ENCODE measurements at places on chromosomes 16 and 17.
A peak's percentile ranks its signal among the peaks of the same experiment; 100 is the strongest.

DNA sequence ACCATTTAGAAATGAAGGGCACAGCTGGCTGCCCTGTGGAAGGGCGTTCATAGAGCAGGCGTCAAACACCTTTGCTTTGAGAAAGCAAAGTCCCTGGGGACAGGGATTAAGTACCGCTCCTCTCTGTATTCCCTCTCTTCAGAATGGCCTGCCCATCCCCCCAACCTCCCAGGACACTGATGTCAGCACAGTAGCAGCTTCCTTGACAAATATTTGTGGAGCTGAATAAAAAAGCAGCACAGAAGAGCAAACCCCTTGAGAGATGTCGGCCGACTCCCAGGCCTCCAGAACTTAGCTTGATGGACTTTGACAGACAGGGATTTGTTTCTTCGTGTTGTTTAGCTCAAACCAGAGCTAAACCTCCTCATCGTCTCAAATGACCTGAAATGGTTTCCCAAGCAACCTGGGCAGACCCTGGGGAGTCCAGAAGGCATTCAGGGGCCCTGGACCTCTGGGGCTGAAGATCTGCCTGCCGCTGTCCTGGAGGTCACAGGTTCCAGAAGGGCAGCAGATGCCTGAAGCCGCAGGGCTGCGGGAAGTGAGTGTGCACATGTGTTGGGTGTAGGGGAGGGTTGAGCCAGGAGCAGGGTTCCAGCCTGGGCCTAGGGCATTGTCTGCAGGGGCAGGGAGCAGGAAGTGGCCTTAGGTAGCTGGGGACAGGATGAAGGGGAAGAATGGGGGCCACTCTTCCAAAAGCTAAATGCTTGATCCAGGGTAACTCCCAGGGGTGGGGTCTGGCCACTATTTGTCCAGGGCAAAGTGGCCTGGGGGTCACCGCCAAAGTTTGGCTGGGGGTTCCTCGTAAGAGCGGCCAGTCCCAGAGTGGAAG, 42.3 kb upstream of the NKD1 start:
- DNase-seq = peak; percentile 39

- no peak for DNase-seq
These were observed 31.5 kb upstream of the SHISA9 start for GRCh38 chr16:12869698-12870427.

- no peak for DNase-seq
These were observed 100.1 kb downstream of the TMEM100 start for GRCh38 chr17:55622547-55622946.

- no peak for DNase-seq
These were observed 30.0 kb downstream of the TBC1D16 start for GRCh38 chr17:80005360-80006338.

DNA sequence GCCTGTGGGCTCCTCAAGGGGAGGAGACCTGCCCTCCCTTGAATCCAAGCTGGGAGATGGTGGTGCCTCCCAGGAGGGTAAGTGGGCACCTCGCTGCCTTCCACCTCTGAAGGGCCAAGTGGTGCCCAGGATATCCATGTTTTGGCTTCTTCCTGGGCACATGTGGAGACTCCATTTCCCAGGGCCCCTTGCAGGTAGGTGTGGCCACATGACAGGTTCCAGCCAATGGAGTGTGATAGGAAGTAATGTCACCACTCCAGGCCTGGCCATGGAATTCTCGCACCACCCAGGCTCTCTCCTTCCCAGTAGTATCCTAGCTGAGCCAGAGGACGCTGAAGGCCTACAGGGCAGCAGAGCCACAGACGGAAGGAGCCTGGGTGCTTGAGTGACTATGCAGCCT, 17.6 kb upstream of the PEMT start:
- DNase-seq = no peak

DNA sequence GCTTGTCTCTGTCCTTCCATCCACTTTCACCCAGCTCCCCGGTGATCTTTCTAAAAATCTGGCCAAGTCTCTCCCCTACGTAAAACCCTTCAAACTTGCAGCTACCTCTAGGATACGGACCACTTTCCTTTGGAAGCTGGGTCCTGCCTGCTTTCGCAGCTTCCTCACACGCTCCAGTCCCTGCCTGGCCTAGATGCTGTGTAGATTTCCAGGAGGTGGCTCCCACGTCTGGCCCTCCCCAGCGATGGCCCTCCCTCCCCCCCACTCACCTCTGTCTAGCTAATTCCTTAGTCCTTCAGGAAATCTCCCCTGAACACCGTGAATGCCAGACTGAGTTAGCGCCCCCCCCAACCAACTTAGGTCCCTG, 579 bp upstream of the LRRC59 start:
- DNase-seq = no peak

- DNase-seq = no peak
These were observed 16.8 kb upstream of the EMP2 start for GRCh38 chr16:10597187-10597601.

GRCh38 chr16:7834771-7835431, 502.3 kb downstream of the RBFOX1 start:
- no peak for DNase-seq

- no peak for DNase-seq
These were observed 15.6 kb downstream of the CNP start for GRCh38 chr17:41982026-41982760.

- no peak for DNase-seq
These were observed 40.0 kb downstream of the IL21R start for GRCh38 chr16:27441998-27442397.

DNA sequence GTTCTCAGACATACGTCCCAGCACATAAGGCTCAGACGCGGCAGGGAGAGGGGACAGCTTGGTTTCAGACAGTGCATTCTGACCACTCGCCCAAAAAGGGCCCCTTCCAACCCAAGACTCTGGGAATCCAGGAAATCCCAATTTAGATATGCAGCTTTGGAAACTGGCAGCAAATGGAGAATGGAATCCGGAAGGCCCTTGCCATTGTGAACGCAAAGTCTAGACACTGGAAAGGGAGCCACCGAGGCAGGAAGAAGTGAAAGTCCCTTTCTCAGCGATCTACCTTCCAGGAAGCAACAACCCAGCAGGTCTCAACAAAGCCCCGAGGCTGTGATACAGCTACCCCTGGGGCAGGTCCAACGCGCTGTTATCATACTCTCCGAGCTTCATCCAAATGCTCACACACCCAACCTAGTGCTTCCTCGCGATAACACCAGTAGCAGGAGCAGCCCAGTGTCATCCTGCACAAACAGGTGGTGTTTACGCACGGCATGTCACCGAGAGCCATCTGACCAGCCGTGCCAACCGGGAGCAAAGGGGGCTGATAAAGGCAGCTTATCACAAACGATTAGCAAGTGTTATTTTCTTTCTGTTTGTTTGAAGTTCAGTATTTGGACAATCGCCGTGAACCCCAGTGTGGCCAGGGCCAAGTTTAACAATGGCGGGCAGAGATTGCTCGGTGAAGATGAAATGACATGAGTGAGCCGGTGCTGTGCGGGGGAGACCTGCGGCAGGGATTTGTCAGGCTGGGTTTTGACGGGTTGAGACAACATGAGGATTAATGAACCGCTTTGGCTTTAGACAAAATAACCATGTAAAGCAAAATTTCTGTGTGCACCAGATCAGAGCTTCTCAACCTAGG, 240.6 kb downstream of the FOXL1 start:
- DNase-seq = no peak

DNA sequence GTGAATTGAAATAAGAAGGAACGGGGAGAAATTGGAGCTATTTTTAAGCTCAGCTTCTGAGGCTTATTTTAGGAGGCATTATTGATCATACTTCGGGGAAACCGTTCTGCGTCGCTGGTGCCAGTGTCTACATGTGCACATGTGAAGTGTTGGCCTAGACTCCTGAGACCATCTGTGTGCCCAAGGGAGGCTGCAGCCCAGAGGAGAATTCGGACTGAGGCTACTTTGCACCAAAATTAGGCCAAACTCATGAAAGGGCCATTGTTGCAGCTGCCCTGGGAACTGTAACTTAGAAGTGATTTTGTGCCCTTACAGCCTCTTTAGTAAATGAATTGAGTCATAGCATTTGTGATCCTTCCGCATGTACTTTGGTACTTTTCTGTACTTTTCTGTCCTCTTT, 102.0 kb upstream of the NOL11 start:
- no peak for DNase-seq

DNA sequence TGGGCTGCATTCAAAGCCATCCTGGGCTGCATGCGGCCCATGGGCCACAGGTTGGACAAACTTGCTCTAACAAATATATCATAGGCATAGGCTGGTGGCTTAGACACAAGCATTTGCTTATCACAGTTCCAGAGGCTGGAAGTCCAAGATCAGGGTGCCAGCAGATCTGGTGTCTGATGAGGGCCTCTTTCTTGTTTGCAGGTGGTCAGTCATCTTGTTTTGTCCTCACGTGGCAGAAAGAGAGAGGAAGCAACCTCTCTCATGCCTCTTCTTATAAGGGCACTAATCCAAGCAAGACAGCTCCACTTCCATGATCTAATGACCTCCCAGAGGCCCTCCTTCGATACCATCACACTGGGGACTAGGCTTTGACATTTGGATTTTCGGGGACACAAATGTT, 238.7 kb upstream of the TNRC6C start:
- DNase-seq = no peak

GRCh38 chr17:50181144-50181543, 15.3 kb downstream of the SGCA start:
- DNase-seq = no peak

DNA sequence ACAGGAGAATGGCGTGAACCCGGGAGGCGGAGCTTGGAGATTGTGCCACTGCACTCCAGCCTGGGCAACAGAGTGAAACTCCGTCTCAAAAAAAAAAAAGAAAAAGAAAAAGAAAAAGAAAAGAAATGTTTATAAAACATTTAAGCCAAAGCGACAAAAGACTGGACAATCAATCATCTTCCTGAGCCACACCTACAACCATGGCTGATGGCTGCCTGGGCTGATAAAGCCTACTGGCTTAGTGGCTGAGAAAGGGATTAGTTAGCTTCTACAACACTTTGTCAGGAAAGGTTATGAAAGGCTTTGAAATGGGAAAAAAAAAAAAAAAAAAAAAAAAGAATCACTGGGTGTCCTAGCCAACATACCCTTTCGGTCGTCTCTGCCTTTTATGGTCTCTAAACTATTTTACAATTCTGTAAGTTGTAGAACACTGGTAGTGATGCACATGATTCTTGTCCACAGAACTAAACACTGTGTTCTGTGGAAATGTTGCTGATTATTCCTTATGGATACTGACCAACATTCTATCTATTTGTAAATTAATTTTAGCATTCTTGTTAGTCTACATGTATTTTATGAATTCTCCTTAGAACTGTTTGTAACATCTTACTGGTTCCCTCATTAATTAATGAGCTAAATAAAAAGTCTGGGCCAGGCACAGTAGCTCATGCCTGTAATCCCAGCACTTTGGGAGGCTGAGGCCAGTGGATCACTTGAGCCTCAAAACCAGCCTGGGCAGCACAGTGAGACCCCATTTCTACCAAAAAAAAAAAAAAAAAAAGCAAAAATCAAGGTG, 45.5 kb downstream of the ZZEF1 start:
- no peak for DNase-seq

DNA sequence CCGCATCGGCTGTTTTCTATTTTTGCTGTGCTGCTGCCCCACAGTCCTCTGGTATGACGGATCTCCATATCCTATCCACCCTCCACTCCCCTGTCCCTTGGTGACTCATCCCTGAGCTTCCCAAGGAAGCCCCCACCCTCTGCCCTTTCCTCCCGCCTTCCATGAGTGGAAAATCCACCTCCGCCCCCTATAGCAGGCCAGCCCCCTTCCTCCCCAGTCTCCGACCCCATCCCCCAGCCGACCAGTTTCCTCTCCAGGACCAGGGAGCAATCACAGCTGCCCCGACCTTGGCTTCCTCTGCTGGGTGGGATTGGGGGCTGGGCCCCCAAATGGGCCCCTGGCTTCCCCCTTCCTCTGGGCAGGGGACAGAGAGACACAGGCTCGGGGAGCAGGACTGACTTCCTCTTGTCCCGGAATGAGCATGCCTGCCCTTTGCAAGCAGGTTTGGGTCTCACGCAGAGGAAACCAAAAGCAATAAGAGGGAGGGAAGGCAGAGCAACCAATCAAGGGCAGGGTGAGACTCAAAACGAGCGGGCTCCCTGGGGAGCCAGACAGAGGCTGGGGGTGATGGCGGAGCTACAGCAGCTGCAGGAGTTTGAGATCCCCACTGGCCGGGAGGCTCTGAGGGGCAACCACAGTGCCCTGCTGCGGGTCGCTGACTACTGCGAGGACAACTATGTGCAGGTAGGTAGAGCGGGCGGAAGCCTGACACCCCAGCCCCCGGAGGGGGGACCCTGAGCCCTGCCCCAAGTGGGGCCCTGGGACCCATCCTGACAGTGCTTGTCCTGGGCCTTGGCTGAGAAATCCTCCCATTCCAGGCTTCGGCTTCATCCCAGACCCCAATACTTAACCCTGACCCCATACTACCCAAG, at the start of the genes ABI3 and GNGT2:
Gene ABI3 (plus strand): TSS at position 550 of the 872 bp plus-strand sequence. CDS start 18 bp downstream, at position 568.
Gene GNGT2 (minus strand): TSS at position 417 of the 872 bp plus-strand sequence. CDS start 3,152 bp downstream, outside the sequence.
- DNase-seq = no peak

DNA sequence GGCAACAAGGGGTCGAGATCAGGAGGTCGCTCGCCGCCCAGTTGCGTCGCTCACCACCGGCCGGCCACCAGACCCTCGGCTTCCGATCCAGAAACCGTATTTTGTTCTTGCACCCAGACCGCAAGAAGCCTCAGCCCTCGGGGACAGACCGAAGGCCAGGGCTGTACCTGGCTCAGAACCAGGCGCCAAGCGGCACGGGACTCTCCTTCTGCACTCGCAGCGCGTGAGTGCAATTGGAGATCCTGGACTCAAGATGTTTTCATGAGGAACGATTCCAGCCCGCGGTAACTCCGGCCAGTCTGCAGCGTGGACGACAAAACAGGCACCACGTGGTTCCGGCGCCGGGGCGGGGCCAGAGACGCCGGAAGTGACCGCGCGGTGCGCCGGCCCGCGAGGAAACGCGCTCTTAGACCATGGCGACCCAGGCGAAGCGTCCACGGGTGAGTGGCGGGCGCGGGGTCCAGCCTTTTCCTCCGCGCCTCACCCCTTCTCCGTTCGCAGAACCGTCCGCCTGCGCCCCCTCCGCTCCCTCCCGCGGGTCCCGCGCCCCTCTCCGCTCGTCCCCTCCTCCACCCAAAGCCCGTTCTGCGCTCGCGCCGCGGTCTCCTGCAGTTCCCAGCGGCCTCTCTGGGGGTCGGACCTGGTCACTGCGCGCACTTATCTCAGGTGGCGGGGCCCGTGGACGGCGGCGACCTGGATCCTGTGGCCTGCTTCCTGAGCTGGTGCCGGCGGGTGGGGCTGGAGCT, at the start of gene SETD6:
Gene SETD6 (plus strand): TSS at position 393 of the 746 bp plus-strand sequence. CDS start 21 bp downstream, at position 414.
- no peak for DNase-seq

- no peak for DNase-seq
These were observed 440.2 kb downstream of the KCNJ2 start for GRCh38 chr17:70609566-70609965.
